MG63 (cell line): ENCODE measurements at places on chromosomes 3 and 15. TPM values are rescaled to one million over a fixed set of nuclear protein-coding genes. Genes with fewer than 3 reads are reported as not detected.

Gene P3H2
- total RNA-seq, result 233 and 357 TPM in 2 replicates

Gene TGM5
- 0.07 TPM in 1 of 2 replicates, not detected in the other for total RNA-seq

Gene KIF15
- total RNA-seq, result 14.1 and 18.1 TPM in 2 replicates

Gene SPG11
- 27.7 and 74.7 TPM in 2 replicates for total RNA-seq

Gene TUSC7
- not detected in 2 replicates for total RNA-seq

Gene CCDC13
- 0.59 and 10.2 TPM in 2 replicates for total RNA-seq

Gene ZNF80
- not detected in 2 replicates for total RNA-seq

Gene PARP15
- total RNA-seq, result 0.10 TPM in 1 of 2 replicates, not detected in the other

Gene MINAR1
- total RNA-seq, result 0.52 and 0.79 TPM in 2 replicates

Gene SRPRB
- total RNA-seq, result 83.0 and 173 TPM in 2 replicates

Gene CCDC39
- total RNA-seq, result not detected in 2 replicates

Gene NEDD4
- total RNA-seq, result 9.9 and 78.4 TPM in 2 replicates
